ENCODE measurements at places on chromosomes 7 and 10.

DNA sequence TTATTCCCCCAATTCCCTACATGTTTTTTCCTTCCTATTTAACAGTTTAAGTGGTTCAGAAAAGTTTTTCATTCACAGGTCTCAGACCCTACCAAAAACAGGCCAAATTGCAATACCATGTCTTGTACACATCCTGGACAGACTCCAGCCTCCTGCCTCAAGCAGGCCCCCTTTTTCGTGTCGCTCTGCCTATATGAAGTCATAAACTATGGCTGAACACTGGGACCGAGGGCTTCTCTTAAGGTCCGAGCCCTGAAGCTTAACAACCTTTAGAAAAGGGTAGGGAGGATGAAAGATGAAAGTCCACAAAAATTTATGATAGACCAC lies 1.4 kb downstream of the FBXW4 start:
- DNase-seq, result no peak

- no peak for DNase-seq
Measured at GRCh38 chr7:72020311-72020710, 391.8 kb downstream of the CALN1 start.

- no peak for DNase-seq
Measured at GRCh38 chr7:73717025-73717807, 2.3 kb downstream of the STX1A start.

- peak; percentile 57 for DNase-seq
Measured at GRCh38 chr7:44587843-44588711, 6.0 kb upstream of the TMED4 start.

All from activated T-cell treated with anti-CD3 and anti-CD28 coated beads for 24 hours (primary cell).